Stimulated activated CD4-positive, alpha-beta T cell treated with anti-CD3 and anti-CD28 coated beads, Interleukin-4, amount 100 ng/mL, for 24 hours (primary cell): ENCODE measurements at places on chromosomes 11 and 22.

- DNase-seq: no peak
Measured at GRCh38 chr22:26783885-26784284, 126.5 kb downstream of the MIAT start.

GRCh38 chr11:95968585-95968984 lies 44.7 kb upstream of the MTMR2 start:
- no peak for DNase-seq

GRCh38 chr11:101444164-101444563 lies 139.6 kb downstream of the TRPC6 start:
- DNase-seq: no peak

DNA sequence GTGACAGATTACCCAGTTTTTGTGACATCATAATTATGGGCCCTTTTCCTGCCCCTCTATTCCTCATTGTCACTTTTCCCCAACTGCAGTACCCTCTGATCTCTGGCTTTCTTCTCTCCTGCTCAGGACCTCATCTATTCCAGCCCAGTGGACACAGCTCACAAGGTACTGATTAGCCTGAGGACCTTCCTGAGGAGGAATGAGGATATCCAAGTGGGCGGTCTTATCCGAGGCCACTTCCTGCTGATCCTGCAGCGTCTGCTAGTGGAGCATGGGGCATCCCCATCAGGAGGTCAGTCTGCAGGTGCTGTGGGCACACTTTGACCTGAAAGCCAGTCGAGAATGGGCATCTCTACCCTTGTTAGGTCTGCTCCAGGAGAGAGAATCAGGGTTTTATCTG lies 24.5 kb upstream of the CCDC134 start:
- no peak for DNase-seq

DNA sequence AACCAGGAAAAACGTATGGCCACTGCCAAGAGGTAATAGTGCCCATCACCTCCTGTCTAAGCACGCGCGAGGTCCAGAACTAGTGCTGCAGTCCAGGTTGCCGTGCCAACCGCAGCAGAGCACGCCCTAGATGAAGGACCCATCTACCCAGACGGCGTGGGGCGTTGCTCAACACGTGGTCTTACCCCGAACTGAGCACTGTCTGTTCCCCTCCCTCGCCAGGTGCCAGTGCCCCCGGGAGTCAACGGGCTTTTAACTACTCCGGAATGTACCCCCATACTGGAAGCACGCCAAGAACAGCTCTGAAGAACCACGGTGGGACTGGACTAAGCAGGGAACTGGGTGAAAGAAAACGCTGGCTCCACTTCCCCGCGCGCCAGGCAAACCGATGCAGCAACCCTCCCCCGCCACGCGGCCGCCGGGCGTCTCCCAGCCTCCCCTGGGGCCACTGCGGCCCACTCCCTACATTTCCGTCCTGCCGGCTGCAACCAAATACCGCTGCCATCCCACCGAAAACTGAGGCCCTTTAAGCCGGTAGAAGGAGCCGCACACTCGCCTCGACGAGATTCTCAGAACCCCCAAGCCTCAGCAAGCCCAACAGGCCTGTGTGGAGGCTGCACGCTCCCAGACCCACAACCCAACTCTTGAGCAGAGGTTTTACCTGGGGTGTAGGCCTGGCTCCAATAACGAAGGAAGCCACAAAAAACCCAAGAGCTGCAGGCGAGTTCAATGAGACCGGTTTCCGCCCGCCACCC lies at the start of gene HSPA8:
Gene HSPA8 (minus strand): TSS at position 734 of the 755 bp plus-strand sequence. CDS start 812 bp downstream, outside the sequence.
- DNase-seq: peak; percentile 77

- no peak for DNase-seq
Measured at GRCh38 chr11:35419830-35420333, 524 bp upstream of the SLC1A2 start.

- DNase-seq: no peak
Measured at GRCh38 chr11:104183593-104183992, 19.6 kb upstream of the PDGFD start.

DNA sequence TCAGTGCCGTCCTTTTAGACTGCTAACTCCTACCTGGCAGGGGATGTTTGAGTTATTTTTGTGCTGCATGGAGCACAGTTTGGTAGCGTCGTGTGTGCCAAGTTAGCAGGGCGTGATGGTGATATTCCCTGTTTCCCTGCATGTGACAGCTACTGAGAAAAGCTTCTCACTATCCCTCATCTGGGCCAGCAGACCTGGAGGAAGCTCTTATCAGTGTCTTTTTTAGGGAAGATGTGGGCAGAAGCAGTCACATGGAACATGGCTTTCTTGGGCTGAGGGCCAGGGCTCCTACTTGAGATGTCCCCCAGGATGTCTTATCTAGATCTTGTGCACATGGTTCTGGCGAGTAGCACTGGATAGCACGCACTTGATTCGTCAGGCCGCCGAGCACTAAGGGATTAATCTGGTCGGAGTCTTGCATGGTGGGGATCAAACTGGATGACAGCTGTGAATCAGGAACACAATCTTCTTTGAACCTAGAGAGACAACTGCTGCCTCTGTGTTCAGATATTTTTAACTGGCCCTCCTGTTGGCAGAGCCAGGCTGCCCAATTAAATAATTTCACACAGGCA lies 33.8 kb downstream of the TECTA start:
- no peak for DNase-seq

- DNase-seq: no peak
Measured at GRCh38 chr11:13055200-13055599, 46.1 kb downstream of the RASSF10 start.

DNA sequence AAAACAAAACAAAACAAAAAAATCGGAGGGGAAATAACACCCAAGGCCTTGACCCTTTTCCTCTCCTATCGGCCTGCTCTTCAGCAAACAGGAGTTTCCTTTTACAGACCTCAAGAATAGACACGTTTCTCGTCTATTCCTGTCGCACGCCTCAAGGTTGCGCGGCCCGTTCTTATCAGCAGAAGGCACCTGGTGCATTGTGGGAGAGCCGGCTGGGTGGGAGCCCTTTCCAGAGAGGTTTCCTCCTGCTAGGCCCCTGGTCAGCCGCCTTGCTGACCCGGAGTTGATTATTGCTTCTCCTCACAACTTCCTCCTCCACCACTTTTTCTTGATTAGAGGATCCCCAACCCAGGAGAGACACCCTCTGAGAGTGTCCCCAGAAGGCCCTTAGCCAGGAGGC lies 497.3 kb downstream of the MIAT start:
- DNase-seq: no peak

GRCh38 chr11:78373689-78374088 lies 43.9 kb downstream of the GAB2 start:
- DNase-seq: no peak

GRCh38 chr11:110720431-110721275 lies 8.4 kb upstream of the ARHGAP20 start:
- no peak for DNase-seq

DNA sequence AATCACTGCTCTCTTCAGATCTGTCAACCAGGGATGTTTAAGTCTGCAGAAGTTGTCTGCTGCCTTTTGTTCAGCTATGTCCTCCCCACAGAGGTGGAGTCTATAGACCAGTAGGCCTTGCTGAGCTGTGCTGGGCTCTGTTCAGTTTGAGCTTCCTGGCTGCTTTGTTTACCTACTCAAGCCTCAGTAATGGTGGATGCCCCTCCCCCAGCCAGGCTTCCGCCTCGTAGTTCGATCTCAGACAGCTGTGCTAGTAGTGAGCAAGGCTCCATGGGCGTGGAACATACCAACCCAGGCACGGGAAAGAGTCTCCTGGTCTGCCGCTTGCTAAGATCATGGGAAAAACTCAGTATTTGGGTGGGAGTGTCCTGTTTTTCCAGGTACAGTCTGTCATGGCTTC lies 27.6 kb upstream of the CASP12 start:
- DNase-seq: no peak

- DNase-seq: no peak
Measured at GRCh38 chr11:26994631-26995095, 751 bp downstream of the FIBIN start.

DNA sequence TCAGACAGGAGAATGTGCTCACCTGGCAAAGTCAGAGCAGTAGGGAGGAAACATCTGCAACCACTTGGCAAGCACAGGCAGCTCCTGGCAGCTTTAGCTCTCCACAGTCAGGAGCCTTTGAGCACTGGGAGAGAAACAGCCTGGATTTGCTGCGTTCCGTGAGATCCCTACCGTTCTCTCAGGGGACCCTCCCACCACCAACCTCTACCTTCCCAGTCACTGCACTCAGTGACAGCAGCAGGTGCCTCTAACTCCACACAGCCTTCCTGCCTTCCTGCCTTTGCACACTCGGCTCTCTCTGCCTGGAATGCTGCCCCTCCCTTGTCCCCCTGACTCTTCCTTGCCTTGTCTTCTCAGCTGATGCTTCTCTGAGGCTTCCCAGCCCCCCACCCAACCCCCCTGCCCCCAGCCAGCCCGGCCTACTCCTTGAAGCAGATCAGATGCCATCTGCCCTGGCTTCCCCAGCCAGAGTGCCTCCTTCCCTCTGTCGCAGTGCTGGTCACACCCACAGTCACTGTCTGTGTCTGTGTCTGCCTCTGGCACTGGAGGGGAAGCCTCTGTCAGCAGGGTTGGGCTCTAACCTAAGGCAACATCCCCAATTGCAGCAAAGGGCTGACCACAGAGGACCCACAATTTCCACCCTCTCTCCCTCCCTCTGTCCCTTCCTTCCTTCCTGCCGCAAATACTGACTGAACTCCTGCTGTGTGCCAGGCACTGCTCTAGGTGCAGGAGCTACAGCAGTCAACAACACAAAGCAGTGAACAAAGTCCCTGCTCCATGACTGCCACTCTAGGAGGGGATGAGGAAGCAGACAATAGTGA lies 14.9 kb upstream of the TSKU start:
- DNase-seq: no peak

DNA sequence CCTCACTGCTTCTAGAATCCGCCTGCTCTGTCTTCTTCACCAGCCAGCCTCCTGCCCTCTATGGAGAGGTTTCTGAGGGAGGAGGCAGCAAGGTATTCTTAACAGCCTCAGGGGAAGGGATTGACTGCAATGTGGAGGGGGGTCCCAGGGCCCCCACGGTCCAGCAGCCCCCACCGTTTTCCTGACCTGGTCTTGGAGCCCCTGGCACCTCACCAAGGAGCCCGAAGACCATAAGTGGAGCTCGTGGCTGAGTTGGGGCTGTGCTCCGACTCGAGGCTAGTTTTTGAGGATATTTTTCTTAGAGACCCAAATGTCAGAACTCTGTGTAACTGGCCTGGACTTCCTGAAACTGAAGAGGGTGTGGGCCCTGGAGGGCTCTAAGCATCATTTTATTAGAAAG lies 590.0 kb downstream of the BRD1 start:
- no peak for DNase-seq

DNA sequence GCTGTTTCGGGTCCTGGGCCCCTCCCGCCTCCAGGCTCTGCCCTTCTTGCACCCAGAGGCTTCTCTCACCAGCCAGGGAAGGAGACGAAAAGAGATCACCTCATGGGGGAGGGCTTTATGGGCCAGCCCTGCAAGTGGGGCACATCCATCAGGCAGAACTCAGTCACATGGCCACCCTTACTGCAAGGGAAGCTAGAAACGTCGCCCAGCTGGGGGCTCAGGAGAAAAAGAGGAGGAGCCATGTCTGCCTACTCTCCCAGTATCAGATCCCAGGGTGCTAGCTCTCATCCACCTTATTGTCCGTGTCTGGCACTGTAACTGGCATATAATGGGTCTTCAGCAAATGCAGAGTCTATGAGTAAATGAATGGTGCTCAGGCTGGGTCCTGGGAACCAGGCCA lies 24.2 kb downstream of the MFNG start:
- DNase-seq: no peak

DNA sequence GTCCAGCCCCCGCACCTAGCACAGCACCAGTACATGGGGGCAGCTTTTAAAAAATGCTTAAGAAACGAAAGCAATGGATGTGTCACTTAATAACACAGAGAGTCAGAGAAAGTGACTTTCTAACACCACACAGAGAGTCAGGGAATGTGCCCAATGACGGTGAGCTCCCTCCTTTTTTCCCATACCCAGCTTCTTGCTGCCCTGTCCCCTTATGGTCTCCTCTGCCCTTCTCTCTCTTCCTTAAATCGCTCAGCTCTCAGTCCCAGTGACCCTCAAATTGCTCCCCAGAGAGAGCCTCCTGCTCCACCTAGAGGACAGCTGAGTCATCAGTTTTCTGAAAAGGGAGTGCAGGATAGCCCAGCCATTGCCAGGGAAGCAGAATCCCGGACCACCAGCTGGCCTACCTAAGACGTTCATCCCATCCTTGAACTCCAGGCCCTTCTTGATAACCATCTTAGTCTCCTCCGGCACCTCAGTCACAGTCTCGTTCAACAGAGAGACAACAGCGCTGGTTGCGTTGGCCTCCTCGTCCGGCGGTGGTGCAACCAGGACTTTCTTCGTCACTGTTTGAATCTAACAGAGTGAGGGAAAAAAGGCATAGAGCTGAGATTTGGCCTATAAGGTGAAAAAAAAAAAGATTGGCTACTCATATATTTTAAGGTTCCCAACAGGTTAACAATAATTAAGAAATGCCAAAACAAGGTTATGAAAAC lies 113.5 kb downstream of the SLC1A2 start:
- peak; percentile 19 for DNase-seq

GRCh38 chr11:75652936-75653335 lies 15.9 kb downstream of the MAP6 start:
- no peak for DNase-seq

DNA sequence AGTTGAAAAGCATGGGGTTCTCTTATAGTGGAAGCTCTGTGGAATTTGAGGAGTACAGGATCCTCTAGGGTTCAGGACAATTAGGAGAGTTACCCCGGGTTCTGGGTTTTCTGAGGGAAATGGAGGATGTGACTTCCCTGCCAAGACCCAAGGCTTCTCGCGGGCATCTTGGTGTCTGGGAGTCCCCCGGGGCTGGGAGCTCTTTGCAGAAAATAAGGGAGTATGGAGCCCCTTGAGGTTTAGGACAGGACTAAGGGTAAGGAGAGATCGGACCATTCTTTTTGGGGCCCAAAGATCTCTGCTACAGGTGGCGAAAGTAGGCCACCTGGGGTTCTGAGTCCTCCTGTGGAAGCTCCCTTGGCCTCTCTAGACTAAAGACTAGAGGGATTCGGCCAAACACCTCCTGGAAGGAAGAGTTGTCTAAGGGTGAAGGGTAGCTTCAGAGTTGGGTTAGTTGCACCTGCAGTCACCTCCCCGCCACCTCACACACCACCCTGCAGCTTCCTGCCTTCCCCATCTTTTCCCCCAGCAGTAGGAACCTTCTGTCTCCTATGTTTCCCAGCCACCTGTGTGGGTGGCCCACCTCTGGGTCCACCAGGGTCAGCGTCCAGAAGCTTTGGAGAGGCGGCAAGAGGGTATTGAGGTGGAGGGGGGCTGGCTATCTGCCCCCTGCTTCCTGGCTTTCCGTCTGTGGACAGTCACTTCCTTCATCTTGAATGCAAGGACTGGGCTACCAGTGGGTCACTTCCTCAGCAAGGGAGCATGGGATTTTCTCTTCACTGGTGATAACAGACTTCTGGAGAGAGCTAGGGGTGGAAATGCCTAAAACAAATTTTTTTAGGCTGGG lies 908 bp downstream of the LIMK2 start:
- no peak for DNase-seq
